ENCODE measurements at places on chromosomes 11 and 22.

DNA sequence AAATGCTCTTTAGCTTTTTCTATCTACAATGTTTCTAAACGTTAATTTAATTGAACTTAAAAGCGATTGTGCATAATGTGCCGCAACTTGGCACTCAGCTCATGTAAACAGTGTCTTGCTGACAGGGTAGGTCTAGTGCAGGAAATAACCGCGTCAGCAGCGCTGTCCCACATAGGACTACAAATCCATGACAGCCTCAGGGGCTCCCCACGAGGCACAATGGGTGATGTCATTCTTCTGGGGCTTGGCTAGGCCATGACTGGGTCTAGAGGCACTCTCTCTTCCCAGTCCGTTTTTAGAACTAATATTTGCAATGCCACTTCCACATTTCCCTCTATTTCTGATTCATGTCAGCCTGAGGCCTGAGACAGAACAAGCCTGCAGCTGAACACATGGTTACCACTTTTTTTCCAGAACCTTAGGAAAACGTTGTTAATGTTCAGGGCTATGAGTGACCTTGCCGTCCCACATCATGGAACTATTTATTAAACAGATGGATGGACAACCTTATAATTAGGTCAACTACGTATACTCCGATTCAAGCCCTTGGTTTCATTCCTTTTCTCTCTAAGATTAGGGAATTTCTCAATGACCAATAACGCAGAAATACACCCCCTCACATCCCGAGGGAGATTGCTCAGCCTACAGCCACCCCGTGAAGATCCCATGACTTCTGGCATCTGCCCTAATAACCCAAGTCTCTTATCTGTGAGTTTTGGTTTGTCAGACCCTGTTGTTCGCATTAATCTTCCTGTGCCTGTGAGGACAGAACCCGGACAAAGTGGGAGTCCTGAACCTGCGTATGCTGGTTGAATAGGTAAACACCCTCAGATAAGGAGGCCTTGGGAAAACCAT is 19.4 kb upstream of the SNX32 start:
- no peak for DNase-seq

DNA sequence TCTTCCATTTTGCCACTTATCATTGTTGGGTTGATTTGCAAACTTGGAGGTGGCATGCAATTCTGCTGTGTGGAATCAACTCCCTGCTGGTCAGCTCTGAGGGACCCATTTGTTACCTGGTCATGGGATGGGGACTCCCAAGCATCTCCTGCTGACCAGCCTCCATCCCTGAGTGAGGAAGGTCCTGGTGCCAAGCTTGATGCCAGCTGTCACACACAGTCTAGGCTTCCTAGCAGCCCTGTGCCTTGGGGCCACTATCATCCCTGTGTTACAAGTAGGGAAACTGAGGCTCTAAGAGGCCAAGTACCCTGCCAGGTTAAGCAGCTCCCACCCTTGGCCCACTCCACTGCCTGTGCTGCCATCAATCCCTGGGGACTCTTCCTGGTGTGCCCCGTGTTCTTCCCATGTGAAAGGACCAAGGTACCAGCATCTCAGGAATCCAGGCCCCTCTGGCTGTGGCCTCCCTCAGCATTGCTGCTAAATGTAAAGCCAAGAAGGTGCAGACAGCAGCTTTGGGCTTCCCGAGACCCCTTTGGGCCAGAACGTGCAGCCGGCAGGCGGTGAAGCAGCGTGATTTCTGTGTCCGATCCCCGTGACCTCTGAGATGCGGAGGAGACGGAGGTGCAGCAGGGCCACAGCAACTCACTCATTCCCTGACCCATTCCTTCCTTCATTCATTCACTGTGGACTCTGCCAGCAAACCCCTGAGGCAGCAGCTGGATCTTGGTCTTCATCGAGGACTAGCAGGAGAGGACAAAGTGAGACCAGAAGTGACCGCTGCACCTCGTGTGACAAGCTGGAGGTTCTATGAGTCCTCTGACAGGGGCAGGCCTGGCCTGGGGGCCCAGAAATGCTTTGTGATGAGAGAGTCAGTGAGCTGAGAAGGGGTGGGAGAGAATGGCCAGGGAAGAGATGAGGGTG is 49.7 kb downstream of the MYEOV start:
- DNase-seq = no peak

DNA sequence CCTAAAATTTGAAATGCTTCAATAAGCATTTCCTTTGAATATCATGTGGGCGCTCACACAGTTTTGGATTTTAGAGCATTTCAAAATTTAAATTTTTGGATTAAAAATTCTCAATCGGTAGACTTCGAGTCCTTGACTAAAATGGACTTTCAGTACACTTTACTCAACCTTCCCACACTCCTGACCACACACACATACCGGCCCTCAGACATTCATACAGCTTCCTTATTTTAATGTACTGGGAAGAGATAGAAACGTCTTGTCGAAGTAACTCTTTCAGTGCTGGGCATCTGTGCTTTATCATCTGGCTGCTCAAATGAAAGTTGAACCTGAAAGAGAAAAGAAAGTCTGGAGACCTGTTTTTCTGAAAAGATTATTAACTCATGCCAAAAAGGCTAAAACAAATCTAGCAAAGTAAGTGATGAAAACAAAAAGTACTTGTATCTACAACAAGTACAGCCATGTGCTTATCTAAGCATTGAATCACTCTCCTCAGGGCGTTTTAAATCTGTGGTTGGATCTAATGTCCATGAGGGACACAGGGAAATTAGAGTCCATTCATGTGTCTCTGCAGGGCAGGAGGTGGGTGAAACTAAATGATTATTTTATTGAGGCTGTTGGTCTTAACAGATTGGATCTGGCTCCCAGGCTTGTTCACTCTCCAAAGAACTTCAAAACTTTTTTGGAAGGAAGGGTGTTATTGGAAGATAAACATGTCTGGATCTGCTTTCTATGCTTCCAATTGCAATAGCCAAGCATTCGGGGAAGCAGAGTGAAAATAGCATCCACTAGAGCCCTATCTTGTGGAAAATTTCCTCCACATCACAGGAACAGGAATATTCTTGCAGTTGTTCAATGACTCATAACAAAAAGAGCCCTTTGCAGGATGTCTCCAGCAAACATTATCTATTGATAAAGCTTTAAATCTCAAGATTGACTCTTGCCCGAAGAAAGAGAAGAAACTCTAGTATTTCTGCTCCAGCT is 47.0 kb downstream of the CARD18 start:
- no peak for DNase-seq

DNA sequence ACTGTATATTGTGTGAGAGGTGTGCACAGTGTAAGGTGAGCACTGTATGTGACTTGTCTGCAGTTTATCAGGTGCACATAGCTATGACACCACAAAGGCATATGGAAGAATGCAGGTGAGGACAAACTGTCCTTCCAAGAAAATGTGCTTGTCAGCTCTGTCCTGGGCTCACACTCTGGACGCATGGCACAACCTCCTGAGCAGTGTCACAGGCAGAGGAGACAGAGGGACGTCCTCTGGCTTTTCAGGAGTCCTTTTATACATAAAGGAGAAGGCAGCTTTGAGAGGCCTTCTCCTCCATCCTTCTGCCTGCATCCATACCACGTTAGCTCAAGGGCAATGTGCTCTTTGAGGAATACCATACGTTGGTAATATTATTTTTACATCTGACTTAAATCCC is 7.5 kb upstream of the MYOD1 start:
- no peak for DNase-seq

DNA sequence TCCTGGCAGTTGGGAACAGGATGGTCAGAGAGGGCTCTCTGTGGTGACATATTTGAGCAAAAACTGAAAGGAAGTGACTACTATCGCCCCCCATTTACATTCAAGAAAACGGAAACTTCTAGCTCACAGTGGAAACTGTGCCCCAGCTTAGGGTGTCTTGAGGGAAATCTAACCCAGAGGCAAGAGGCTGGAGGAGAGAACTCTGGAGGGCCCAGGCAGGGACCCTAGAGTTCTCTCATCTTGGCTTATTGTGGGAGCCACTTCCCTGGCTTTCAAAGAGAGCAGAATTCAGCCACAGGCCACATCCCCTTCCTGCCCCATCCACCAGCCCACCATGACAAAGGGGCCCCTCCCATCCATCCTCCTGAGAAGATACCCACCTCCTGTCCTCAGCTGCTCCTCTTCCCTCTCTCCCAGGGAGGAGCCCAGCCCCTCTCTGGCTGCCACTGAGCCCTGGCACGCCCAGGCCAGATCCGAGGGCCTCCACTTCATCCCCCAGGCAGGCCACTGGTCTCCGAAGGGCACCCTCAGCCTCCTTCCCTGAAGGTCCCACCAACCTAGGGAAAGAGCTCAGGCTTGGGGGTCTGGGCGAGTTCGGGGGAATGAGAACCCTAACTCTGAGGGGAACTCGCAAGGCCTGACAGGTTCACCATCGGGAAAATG is 1.6 kb upstream of the TMPRSS13 start:
- DNase-seq = no peak

DNA sequence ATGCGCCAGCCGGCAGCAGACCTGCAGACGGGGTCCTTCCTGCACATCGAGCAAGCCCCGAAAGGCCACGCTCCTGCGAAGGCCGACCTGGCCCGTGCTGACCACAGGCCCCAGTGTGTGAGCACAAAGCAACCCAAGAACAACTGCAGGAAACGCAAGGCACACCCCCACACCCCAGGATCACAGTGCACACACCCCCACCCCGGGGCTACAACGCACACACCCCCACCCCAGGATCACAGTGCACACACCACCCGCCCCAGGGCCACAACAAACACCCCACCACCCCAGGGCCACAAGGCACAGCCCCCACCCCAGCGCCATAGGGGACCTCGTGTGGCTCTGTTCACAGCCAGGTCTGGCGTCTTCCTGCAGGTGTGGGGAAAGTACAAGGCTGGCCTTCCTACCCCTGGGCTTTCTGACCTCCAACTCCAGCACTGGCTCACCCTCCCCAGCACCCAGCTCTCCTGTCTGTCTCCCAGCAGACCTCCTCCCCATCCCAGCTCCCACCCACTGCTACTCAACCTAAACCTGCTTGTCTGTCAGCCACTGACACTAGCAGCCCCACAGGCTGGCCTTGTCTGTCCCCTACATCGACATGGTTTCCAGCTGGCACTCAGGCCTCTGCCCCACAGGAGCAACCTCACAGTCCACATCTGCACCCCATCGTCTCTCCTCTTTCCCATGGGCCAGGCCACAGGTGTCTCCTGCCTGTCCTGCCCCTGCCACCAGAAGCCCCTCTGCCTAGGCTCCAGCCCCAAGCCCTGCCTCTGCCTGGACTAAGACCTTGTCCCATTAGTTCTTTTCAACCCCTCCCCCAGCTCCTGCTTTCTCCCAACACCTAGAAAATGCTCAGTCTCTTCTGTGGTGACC is 20.5 kb upstream of the EFCAB6 start:
- no peak for DNase-seq

GRCh38 chr11:61042961-61043540 is 59.2 kb upstream of the CD5 start:
- no peak for DNase-seq

- DNase-seq = no peak
Measured at GRCh38 chr22:22816171-22816514, 71.5 kb upstream of the IGLL5 start.

DNA sequence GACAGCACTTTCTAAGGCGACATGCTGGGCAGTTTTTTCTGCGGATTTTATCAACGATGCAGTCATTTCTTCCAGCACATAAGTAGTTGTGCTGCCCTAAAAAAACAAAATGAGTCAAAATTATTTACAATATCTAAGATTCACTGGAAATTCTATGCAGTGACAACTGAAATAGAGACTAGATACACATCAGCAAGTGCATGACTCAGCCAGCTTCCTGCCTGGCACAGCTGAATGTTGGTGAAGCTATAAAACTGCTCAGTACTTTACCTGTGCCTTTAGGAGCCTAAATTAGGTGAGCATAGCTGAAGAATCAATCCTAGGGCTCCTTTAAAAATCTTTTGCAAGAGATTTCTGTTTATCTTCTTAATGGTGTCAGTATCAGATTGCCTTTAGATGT is 37.8 kb downstream of the PGR start:
- DNase-seq = no peak

- DNase-seq = no peak
Measured at GRCh38 chr11:46527591-46528130, 66.2 kb downstream of the AMBRA1 start.

DNA sequence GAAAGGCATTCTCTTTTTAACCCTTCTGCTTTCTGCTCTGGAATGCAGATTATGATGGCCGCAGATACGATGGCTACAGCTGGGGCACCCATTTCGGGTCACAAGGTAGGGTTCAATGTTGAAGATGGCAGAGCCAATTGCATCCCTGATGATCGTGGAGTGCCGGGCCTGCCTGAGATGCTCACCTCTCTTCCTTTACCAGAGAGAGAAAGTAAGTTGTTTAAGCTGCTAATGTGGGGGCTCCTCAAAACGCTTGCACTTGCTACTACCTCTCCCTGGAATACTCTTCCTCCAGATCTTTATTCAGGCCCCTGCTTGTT is 50.8 kb upstream of the PRDM11 start:
- DNase-seq = no peak

- no peak for DNase-seq
Measured at GRCh38 chr22:34812631-34813030, 253.3 kb upstream of the ISX start.

DNA sequence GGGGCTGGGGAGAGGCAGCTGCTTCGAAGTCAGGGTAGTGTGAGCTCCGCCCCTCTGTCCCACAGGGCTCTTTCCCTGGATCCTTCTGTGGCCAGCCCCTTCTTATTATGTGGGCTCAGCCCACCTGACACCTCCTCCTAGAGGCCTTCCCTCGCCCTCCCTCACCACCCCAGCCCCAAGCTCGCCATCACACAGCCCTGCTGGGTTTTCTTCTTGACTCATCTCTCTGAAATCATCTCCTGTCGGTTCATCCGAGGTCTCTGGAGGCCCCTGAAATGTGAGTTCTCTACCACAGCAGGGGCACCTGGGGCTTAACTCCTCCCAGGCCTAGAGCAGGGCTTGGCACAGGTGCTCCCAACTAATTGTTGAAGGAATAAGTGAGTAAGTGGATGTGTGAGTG is 65.2 kb downstream of the CACNA1I start:
- DNase-seq = no peak

DNA sequence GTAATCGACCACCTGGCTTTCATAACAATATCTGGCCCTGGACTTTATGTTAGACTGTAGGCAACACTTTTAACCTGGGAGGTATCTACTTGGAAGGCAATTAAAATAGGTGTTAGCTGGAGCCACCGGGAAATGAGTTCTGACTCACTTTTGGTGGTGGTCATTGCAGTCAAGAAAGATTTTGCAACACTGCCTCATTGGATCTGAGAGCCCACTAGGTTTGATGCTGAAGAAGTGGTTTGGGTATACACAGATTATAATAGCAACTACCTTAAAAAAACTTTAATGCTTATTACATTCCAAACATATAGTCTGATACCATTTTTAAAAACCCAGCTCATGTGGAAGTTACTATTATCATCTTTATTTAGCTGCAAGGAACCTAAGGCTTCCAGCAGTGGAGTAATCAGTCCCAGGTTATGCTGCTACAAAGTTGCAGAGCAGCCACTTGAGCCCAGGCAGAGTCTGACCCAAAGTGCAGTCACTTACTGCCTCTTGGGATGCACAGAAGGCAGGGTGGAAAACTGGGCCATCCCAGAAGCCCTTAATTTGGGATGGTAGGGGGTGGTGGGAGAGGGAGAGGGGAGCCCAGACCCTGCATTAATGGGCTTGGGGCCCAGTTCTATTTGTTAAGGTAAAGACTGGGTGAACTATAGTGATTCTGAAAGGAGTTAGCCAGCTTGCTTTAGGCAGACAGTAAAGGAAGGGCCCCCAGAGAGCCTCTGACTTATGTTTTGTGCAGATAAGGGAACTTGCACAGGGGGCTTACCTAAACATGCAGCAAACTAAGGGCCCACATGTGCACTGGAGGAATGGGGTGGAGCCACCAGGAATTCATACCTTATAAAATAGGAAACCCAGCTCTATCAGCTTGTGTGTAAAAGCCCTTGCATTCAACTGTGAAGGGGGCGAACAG is 149.4 kb downstream of the SNX19 start:
- DNase-seq = no peak

GRCh38 chr11:77379253-77379652 is 77.8 kb upstream of the GDPD4 start:
- no peak for DNase-seq

All from K562 (cell line).